ENCODE measurements at places on chromosomes 3 and 15.
A peak's percentile ranks its signal among the peaks of the same experiment; 100 is the strongest.

GRCh38 chr3:169405076-169405475 is 258.4 kb downstream of the MECOM start:
- DNase-seq = no peak

GRCh38 chr3:76645724-76646123 is 394.2 kb upstream of the ROBO2 start:
- DNase-seq = no peak

DNA sequence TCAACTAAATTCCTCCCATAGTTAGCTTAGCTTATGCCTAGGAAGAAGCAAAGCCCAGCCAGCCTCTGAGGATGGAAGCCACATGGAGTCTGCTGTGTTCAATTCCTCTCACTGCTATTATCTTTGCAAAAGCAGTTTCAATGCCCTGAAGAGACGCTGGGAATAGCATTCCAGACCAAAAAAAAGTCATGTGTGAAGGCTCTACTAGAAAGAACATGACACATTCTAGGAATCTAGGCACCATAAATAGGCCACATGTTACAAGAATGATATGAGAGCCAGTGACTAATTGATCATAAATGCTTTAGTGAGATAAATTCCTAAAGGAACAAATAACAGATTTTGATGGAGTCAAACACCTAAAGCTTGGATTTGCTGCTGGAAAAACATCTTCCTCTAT is 800.8 kb downstream of the TUSC7 start:
- no peak for DNase-seq

DNA sequence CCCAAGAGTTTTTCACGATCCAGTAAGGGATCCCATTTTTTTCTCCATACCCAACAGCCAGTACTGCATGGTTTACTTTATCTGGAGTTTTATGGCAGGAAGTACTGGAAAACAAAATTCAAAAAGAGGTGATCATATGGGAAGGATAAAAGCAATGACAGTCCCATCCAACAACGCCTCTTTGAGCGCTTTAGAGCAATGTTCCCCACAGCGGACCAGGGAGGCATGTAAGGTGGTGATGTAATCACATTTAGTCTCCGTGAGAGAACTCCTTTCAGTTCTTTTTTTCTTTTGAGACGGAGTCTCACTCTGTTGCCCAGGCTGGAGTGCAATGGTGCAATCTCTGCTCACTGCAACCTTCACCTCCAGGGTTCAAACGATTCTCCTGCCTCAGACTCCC is 21.8 kb downstream of the CTSH start:
- no peak for DNase-seq

GRCh38 chr3:143650120-143650519 is 198.1 kb downstream of the SLC9A9 start:
- no peak for DNase-seq

DNA sequence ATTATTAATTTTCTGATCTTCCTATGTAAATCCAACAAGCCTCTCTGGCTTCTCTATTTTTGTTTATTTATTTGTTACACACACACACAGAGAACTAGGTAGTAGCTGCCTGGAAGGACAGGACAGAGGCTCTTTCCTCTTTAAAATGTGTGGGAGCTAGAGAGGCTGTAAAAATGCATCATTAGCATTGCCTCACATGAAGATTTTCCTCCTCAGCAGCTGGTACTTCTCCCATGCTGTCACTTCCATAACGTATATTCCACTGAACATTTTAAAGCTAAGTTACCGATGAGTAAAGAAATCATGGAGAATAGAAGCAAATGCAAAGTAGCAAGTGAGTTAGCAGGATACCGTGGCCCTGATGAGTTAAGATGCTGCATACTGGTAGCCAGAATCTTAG is 63.9 kb downstream of the IMPG2 start:
- no peak for DNase-seq

DNA sequence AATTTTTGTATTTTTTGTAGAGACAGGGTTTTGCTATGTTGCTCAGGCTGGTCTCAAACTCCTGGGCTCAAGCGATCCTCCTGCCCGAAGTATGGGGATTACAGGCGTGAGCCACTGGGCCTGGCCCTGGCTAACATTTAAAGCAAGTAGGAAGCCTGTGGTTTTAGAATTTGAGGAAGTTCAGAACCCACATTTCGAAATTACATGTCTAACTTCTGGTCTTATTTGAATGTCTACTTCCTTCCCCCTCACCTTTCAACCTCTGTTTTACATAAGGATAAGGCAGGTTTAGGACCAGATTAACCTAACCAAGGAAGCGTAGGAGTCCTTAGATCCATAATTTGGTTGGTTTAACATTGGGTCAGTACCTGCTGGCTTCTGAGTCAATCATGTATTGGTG is 120.5 kb upstream of the PROK2 start:
- DNase-seq = no peak

DNA sequence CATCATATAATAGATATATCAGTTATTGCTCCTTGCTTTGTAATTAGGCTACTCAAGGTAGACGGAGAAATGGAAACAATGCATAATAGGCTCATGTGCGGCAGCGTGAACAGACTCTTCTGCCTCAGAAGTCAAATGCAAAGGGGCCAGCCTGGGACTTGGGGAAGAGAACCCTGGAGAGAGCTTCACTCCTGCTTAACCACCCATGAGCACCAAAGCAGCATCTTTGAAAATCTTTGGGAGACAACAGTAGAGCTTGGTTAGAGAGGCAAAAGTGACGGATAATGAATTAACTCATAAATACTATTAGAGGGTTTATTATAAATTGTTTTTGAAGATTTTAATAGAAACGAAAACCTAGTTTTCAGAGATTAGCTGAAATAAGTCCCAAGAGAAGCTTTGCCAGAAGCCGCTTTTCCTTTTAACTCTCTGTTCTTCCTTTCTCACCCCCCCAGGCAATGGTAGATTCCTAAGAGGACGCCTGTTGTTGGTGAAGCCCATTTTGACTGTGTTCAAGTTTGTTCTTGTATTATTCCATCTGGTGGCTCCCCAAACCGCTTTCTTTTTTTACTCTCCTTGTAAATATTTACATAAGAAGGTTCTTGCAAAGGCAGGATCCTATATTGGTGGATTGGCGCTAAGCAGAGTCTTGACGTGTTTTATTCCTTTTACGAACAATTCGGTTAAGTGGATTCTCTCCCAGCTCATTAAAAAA is 196.0 kb upstream of the TPRG1 start:
- no peak for DNase-seq

- no peak for DNase-seq
Measured at GRCh38 chr15:86042226-86042625, 37.4 kb upstream of the AGBL1 start.

DNA sequence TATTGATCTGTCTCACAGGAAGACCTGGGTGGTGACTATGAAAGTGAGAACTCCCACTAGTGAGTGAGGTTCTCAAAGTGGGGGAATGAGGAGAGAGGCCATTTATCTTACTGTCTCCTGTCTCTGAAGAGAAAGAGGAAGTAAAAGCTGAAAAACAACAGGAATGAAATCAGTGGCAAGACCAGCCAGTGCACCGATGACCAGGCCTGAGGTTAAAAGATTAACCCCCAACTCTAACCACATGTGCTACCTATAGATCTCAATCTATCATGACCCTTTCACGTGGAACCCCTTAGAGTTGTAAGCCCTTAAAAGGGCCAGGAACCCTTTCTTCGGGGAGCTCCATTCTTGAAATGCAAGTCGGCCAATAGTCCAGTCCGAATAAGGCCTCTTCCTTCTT is 239.3 kb upstream of the CNTN6 start:
- no peak for DNase-seq

DNA sequence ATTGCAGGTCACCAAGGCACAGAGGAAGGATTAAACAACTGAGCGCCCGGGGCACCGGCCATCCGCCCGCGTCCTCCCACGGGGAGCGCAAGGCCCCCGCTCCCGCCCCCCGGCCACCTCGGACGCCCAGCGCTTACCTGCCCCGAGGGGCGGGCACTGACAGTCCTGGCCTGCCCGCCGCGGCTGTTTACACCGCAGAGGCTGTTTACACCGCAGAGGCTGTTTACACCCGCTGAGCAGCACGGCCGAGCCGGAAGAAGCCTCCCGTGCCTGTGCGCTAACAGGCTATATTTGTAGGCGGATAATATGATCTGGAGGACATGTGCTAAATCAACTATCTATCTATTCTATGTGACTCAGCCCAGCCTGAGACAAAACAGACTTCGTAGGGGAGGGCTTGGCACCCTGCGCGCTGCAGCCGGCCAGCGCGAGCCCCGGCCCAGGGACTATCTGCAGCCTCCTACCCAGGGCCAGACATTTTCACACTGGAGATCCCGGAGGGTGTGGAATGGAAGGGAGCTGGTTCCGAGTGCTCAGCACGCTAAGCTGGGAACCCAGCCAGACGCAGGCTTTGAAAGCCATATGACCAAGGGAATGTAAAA is at the start of gene LRRC2:
Gene LRRC2 (minus strand): TSS at position 263 of the 602 bp plus-strand sequence. CDS start 14,711 bp downstream, outside the sequence.
- peak; percentile 46 for DNase-seq

GRCh38 chr15:81573098-81573746 is 199.2 kb upstream of the TMC3 start:
- no peak for DNase-seq

GRCh38 chr3:94294806-94295205 is 231.9 kb downstream of the NSUN3 start:
- DNase-seq = no peak

- no peak for DNase-seq
Measured at GRCh38 chr3:29763115-29763514, 482.2 kb downstream of the RBMS3 start.

GRCh38 chr3:143956838-143957237 is 14.8 kb upstream of the DIPK2A start:
- no peak for DNase-seq

DNA sequence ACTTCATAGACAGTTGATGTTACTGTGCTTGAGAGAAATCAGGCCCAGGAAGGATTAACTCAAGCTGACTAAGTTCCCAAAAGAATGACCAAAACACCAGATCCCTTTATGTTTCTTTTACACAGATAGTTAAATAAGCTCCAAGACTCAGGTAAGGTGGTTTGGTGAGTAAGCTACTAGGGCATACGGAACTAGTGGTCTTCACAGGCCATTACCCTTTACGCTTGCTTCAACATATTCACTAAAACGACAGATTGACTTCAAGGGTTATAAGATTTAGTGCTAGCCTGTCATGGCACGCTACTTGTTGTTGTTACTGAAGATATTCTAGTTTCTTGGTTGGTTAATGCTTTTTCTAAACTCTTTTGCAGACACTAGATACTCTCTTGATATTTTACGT is 369.3 kb downstream of the LPP start:
- DNase-seq = no peak

- no peak for DNase-seq
Measured at GRCh38 chr3:32613183-32613582, 42.5 kb upstream of the DYNC1LI1 start.

GRCh38 chr3:15875016-15875689 is 77.4 kb upstream of the ANKRD28 start:
- no peak for DNase-seq

DNA sequence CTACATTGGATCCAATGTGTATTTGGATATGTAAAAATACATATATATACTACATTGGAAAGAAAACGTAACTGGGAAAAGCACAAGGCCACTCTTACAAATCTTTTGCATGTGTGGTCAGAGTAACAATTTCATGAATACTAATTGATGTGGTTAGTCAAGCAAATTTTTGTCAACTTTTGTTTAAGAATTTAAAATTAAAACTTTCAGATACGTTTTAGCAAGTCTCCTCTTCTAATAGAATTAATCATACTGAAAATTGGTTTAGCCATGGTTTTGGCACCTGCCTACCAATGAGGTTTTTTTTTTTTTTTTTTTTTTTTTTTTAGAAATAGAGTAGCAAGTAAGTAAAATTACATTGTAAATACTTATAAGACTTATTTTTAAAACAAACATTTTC is 153.0 kb upstream of the CGNL1 start:
- no peak for DNase-seq

DNA sequence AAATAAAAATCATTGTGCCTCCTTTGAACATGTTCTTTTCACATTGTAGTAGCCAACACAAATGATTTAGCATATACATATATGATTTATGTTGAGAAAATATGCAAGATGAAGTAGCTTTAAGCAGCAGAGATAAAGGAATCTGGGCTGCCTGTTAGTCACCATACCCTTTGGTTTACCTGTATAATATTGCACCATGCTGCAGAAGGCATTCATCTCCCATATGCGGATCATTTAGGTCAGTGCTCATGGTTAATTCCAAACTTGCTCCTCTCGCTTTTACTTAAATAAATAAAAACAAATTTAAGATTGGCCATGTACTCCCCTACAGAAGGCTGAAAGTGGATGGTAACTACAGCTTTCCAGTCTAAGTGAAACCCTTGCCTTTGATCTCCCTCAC is 86.7 kb upstream of the TBL1XR1 start:
- no peak for DNase-seq

- no peak for DNase-seq
Measured at GRCh38 chr3:182440101-182440500, 353.2 kb upstream of the ATP11B start.

- no peak for DNase-seq
Measured at GRCh38 chr3:144058713-144059112, 87.1 kb downstream of the DIPK2A start.

GRCh38 chr15:78195735-78196201 is 38.6 kb downstream of the ACSBG1 start:
- DNase-seq = peak; percentile 46

DNA sequence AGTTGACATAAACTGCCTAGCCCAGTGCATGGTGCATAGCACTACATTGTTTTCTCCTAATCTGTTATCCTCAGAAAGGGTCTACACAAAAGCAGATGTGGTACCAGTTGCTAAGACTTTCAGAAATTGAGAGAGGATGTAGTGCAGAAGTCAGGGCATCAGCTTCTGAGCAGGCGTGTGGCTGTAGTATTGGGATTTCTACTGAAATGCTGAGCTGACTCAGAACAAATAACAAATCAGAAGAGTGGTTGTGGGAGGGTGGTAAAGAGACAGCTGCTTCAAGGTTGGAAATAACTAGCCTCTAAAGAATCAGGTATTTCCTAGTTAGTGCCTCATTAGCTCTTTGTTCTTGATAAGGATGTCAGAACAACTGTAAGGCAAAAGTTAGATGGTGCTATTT is 161.3 kb downstream of the AKAP13 start:
- no peak for DNase-seq

DNA sequence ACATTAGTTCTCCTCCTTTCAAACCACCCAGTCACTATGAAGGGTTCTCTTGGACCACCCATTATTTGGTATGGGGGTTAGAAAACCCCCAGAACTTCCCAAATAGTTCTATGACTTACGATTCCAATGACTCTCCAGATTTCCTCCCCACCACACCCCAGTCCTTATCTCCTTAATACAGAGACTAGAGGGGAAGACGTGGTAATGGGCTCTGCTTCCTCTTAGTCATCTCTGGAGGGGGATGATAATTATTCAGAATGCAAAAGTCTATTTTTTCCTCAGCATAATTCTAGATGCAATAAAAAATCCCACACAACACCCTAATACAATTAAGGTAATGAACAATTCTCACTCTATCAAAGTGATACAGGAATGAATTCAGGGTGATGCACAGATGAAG is 48.9 kb upstream of the CFAP161 start:
- no peak for DNase-seq
